H7 (cell line): ENCODE measurements at places on chromosomes 7 and 10.

DNA sequence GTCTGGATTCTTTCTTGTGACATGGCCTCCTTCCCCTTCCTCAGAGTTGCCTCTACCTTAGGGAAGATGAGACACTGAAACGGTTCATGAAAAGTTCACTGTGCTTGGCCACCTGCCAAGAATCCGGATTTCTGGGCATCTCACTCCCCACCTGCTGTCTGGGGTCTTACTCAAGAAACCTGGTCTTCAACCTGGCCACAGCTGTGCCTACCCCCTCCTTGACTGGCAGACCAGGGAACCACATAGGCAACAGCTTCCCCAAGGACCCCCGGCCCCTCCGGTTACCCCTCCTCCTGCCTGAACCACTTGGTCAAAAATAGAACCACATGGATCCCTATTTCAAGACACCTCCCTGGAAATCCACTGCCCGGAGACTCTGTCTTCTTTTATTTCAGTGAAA is 58.7 kb upstream of the NANOS1 start:
- DNase-seq: no peak

GRCh38 chr7:103944230-103944900 is 45.1 kb downstream of the RELN start:
- no peak for DNase-seq

DNA sequence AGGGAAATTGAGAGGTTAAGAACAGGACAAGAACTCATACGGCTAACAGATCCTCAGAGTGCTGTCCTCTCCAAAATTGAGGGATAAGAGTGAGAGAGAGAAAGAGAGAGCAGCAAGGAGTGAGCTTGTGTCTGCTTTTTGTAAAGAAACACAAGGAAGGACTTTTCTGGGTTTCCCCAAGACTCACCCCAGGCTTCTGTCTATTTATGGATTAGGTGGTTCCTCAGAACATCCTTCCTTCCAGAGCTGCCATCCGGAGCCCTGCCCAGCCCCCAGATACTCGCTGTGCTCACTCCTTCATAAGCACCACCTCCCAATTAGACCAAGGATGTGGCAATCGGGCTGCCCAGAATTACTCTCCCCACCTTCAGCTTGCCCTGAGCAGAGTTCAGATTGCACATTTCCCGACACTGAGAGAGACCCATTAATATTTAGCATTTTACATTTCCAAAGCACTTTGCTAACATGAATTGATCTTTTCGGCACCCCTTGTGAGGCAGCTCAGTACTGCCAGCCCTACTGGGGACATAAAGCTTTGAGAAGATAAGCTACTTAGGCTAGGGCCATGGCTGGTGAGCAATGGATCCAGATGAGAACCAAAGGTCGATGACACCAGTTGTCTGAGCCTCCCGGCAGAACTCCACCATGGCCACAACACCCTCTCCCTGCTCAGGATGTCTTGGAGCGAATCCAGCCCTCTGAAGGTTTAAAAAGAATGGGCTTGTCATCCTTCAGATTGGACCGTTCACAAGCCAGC is 19.2 kb upstream of the R3HCC1L start:
- DNase-seq: no peak

GRCh38 chr7:147535701-147536111 is 1054.9 kb upstream of the C7orf33 start:
- DNase-seq: no peak

DNA sequence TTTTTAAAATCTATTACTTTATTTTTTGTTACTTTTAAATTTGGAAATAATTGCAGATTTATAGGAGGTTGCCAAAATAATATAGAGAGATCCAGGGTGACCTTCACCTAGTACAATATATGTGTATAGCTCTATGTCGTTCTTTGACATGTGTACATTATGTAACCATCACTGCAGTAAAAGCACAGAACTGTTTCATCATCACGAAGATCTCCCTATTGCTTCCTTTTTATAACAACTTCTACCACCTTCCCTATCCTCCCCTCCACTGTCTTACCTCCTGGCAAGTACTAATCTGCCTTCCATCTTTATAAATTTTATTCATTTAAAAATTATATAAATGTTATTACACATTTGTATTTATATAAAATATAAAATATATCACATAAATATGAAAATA is 251.0 kb downstream of the AUTS2 start:
- no peak for DNase-seq

DNA sequence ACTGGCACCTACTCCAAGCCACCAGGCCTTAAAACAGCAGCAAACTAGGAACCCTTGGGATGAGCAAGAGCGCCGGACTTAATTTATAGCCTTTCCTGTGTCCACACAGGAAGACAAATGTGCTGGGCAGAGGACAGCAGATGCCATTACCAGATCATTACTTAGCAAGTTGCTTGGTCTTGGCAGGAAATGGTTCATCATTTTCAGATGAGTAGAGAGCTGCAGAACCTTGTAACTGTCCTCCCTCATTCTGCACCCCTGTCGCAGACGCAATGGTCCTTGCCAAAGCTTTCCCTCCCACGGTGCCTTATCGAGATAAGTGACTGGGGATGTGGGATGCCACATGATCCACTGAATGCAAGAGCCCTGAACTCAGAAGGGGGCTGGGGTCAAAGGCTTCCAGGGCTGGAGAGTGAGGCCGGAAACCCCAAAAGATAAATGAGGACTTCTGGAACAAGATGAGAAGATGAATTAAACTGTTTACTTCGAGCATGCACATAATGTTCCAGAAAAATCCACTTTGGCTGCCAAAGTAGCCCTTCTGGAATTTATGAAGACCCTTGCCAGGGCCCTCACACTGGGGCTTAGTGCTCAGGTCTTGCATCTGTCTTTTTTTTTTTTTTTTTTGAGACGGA is 145.6 kb upstream of the ZNF32 start:
- DNase-seq: no peak

DNA sequence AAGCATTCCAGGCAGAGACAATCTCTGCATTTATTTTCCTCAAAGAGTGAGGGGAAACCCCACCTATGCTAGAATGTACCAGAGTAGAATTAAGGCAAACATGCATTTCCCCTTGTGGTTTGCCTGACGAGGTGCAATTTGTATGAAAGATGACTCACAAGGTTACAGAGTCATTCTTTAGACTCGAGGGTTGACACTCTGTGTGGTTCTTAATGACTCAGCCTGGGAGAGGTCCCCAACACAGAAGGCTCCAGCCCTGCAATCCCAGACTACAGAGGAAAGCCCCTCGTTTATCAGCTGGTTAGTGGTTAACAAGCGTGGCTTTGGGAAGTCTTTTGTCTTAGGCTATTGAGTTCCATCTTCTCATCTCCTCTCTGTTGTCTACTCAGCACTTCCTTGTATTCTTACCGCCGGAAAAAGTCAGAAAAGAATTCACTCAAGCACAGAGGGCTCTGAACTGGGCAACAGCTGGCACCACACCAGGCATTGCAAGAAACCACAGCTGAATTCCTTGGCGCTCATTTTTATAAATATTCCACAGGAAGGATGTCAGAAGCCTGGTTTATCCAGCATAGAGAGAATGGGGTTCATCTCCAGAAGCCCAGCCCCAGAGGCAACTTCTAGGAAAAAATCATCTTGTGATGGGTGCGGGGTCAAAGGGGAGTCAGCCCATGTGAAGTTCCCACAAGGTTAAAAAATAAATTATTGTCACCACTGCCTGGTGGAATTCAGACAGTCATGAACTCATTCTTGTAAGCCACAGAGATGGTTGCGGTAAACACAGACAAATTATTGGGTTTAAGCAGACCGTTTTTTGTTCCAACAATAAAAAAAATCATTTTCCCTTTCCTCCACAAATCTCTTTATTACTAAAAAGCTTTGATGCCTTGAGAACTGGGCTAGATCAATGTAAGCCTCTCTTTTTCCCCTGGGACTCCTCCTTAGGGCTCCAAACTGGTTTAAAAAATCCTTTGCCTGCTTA is 24.5 kb upstream of the SVIL start:
- no peak for DNase-seq

DNA sequence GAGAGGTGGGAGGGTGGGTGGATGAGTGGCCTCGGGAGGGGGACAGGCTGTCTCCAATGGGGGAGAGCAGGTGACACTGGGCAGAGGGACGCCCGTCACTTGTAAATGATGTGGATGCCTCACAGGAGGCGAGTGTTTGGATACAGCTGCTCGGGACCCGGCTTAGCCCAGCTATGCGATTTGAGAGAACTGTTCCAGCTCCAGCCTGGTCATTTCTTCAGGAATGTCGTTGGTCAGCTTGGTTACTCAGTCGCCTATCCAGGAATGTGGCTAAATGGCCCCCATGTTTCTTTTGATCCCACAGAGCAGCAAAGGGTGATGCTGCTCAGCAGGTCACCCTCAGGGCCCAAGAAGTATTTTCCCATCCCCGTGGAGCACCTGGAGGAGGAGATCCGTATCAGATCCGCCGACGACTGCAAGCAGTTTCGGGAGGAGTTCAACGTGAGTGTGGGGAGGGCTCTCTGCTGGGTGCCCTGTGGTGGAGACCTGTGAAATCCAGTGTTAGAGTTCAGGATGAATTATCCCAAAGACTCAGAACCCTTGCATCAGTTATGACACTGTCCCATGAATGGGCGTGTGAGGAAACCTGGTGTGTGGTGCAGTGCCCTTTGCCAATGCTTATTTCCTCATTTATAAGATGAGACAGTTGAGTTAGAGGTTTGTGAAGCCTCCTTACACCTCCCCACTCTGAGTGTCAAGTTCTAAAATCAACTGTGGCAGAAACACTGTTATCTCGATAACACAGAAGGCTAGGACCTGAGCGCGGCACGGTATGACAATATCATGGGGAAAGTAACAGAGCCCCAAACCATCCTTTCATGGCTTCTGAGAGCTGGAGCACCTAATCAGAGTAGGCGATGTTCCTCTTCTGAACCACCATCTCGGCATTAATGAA is 76.8 kb downstream of the MKI67 start:
- no peak for DNase-seq

- no peak for DNase-seq
Observed at GRCh38 chr10:101655570-101655969, 39.4 kb downstream of the FBXW4 start.

- DNase-seq: no peak
Observed at GRCh38 chr10:29263506-29263905, 25.4 kb upstream of the LYZL1 start.

GRCh38 chr7:106326594-106327537 is 42.1 kb upstream of the NAMPT start:
- no peak for DNase-seq

- DNase-seq: no peak
Observed at GRCh38 chr7:156661637-156662036, 21.1 kb downstream of the RNF32 start.

DNA sequence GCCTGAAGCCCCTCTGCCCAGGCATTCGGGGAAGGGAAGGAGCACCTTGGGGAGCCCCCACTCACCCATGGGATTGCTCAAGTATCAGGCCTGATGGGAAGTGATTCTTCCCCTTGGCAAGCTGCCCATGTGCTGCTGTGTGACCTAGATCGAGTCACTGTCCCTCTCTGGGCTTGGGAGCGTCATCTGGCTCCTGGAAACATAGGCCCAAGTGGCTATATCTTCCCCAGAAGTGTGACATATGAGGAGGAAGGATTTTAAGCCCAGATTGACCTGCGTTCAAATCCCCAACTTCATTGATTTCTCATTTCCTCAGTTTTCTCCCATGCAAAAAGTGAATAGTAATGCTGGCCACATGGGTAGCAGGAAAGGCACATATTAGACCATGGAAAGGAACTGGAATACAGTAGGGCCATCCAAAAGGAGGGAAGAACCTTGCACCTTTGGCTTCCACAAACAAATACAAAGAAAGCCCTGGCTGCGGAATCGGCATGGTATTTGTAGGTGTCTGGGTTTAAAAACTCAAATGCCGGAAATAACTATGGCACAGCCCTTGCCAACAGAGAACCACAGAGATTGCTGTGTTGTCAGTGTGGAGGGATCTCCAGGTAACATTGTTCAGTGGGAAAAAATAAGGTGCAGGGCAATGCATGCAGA is 169.5 kb upstream of the ZMIZ1 start:
- DNase-seq: no peak

DNA sequence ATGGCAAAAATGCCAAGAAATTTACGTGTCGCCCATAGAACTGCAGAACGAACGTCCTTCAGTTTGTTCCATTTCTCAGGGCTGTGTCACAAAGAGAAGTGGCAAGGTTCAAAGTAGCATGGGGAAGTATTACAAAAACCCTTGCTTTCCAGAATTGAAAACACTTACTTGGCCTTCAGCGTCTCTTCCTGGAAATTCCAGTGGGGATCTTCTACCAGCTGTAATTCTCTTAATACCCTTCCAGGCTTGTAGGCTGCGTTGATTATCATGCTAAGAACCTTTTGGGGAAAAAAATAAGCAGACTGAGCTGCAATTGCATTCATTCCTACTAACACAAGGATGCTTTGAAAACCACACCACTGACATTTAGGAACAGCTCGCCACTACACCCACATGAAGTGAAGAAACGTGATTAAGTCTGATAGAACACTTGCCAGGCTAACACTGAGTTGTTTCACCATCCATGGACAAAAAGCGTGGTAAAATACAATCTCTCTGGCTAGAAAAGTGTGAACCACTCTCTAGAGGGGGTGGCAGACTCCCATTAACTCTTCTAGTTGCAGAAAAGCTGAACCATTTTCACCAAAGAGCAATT is 222.3 kb downstream of the SFMBT2 start:
- no peak for DNase-seq

GRCh38 chr10:974038-974784 is 14.0 kb upstream of the GTPBP4 start:
- no peak for DNase-seq

GRCh38 chr7:156754201-156754600 is 113.6 kb downstream of the RNF32 start:
- DNase-seq: no peak
